Stimulated activated memory B cell treated with anti-CD40 and anti-IgM and Interleukin-4, amounts not matched to agents 10 μg/mL and 1 μg/mL and 100 μg/mL, for 72 hours (primary cell): ENCODE measurements at places on chromosomes 16 and 17.

GRCh38 chr17:61402978-61403800 lies 3.5 kb downstream of the TBX2 start:
- ATAC-seq: no peak

GRCh38 chr17:64230791-64231408 lies 32.2 kb downstream of the TEX2 start:
- no peak for ATAC-seq

- ATAC-seq: no peak
These were observed at the start of gene DNASE1L2 for GRCh38 chr16:2236337-2237101. Gene DNASE1L2, plus strand, starts transcription at chr16:2236444. Its CDS starts 373 bp downstream, at chr16:2236817.

GRCh38 chr17:72884066-72884465 lies 208.4 kb downstream of the SLC39A11 start:
- no peak for ATAC-seq
